Neural crest cell (in vitro differentiated cells): ENCODE measurements at places on chromosomes 3 and 15. TPM values are rescaled to one million over a fixed set of nuclear protein-coding genes. Genes with fewer than 3 reads are reported as not detected.

Gene MYZAP
- total RNA-seq, result 0.28 TPM in 1 of 2 replicates, not detected in the other

Gene CHRM5
- total RNA-seq, result not detected in 2 replicates

Gene C3orf20
- total RNA-seq, result 0.14 TPM in 1 of 2 replicates, not detected in the other

Gene CHMP2B
- total RNA-seq, result 19.6 and 19.7 TPM in 2 replicates

Gene ALCAM
- 8.4 and 8.7 TPM in 2 replicates for total RNA-seq

Gene ITIH1
- not detected in 2 replicates for total RNA-seq

Gene MRAS
- 24.7 and 27.0 TPM in 2 replicates for total RNA-seq

Gene RETNLB
- total RNA-seq, result not detected in 2 replicates

Gene ADAMTS17
- 1.3 and 2.3 TPM in 2 replicates for total RNA-seq
